ENCODE measurements at places on chromosomes 12 and 14.
A peak's percentile ranks its signal among the peaks of the same experiment; 100 is the strongest.

GRCh38 chr12:50365709-50366406, 30.6 kb downstream of the FAM186A start:
- no peak for DNase-seq

- no peak for DNase-seq
These were observed 136.0 kb downstream of the TTC8 start for GRCh38 chr14:88960496-88960895.

DNA sequence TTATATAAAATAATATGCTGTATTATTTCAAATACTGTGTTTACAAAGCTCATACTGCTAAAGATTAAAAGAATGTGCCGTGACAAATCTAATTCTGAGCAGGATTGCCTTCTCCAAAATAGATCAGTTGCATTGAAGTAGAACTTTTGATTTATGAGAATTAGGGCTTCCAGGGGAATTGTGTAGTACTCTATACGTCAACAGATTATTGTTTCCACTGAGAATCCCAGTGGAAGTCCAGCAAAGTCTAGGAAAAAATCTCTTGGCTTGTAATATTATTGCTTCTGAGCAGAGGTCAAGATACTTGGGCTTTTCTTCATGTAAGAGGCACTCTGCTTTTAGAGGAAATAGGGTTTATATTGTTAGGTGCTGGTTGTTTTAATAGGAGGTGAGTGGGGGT, 133.9 kb downstream of the TRHDE start:
- peak; percentile 1 for DNase-seq

- DNase-seq, result no peak
These were observed 652 bp upstream of the SELPLG start for GRCh38 chr12:108634341-108634751.

DNA sequence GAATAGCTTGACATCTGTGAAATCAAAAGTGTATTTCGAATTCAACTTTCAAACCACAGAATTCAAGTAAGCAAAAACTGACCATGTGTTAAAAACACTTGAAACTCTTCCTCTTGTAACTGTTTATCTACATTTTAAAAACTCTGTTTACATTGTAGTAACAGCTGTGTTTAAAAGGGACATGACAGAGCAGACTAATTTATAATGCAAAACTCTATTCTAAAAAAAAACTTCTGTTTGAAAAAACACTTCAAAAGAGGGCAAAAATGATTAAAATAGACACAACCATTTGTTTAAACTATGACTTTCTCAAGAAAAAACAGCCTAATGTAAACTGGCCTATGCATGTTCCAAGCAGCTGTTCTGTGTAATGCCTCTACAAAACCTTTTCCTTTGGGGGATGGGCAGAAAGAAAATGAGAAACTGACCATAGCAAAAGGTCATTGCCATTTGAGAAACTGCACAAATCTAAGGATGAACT, 149.1 kb upstream of the HMGA2 start:
- no peak for DNase-seq

- DNase-seq, result no peak
These were observed 126.6 kb upstream of the PRKD1 start for GRCh38 chr14:30054201-30054600.
